ENCODE measurements at places on chromosomes 2 and 18.

DNA sequence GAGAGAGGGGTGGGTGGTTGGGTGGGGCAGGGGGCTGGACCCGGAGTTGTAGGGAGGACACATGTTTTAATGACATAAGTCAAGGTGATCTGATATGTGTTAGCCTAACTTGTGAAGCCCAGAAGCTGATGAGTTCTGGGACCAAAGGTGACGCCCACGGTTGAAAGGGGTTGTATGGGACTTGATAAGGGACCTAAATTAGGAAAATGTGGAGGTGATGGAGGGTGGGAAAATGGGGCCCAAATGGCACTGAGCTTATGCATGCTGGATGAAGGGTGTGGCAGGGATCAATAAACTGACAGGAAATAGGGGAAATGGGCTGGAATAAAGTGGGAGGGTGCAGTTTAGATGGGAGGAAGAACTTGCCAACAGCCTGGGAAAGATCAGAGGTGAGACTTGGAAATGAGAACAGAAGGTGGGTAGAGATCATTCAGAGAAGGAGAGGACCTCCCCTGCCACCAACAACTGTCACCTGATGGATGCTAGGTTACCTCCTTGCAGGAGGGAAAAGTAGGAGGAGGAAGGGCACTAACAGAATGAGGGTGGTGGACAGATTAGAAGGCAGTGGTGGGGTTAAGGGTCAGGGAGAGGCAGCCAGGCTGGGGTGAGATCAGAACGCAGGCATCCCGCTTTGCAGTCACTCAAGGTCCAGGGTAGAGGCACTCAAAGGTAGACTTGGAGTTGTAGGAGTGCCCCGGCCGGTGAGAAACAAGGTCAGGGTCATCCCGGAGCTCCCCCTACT lies 15.3 kb downstream of the WNT10A start:
- no peak for DNase-seq

DNA sequence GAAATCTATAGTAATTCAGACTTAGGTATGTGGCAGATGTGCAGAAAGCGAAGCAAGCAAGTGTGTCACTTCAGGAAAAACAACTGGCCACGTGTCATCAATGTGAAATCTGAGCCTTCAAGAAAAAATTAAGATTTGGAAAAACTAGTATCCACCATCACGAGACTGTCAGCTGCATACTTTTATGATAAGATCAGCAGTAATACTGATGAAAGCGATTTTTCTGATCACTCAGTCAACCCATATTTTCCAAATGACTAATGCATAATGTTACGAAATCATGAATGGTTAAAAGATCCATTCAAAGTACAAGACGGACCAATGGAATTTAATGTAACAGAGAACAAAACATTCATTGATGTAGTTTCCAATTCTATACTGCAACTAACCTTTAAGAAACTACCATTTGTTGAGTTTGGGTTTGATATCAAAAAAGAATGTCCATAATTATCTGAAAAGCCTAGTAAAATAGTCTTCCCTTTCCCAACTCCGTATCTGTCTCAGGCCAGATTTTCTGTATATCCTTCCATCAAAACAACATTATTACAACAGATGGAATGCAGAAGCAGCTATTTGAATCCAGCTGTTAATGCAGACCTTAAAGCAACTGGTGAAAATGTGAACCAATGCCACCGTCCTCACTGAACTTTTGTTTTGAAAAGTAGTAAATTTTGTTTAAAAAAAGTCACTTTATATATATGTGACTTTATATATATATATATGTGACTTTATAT lies 17.0 kb upstream of the BCL2 start:
- DNase-seq, result no peak

DNA sequence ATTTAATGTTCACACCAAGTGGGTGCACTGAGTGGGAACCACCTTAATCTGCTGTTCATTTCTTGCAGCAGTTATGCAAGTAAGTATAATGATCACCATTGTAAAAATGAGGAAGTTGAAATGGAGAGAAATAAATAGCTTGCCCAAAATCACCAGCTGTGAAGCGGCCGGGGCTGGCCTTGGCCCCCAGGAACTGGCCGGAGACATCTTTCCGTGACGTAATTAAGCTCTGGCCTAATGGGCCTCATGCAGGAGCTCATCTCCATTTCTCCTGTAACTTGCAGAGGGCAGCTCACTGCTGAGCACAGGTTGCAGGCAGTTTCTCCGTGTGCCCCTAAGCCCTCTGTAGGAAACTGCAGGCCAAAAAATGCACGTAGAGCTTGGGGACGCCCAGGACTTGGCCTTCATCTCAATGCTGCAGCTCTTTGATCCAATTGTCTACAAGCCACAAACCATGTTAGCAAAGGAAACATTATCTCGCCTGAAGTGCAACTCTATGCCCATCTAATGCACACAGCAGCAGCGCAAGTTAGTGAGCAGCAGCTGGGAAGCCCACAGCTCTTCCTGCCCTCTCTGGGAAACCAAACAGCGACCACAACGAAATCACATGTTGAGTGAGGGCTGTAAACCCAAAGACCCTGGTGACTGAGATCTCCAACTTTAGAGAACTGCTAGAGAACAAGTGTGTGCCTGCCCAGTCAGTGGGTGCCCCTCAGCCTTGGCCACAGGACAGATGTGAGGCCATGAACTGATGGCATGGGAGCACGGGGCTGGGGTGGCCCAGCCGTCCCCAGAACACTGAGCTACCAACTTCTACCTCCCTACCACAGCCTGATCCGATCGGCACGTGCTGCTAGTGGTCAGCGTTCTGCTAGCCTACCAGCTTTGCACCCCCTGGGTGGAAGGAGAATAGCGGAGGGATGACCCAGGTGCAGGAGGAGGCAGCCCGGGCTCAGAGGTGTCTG lies 28.8 kb downstream of the APCDD1 start:
- no peak for DNase-seq

GRCh38 chr2:58606799-58607198 lies 365.7 kb upstream of the FANCL start:
- no peak for DNase-seq

DNA sequence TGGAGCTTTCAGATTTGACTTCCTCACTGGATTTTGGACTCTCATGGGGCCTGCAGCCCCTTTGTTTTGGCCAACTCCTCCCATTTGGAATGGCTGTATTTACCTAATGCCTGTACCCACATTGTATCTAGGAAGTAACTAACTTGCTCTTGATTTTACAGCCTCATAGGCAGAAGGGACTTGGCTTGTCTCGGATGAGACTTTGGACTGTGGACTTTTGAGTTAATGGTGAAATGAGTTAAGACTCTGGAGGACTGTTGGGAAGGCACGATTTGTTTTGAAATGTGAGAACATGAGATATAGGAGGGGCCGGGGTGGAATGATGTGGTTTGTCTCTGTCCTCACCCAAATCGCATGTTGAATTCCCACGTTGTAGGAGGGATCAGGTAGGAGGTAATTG lies 233.4 kb upstream of the GALNT5 start:
- no peak for DNase-seq

- DNase-seq, result no peak
These were observed 154.1 kb upstream of the BOD1L2 start for GRCh38 chr18:56992777-56993176.

DNA sequence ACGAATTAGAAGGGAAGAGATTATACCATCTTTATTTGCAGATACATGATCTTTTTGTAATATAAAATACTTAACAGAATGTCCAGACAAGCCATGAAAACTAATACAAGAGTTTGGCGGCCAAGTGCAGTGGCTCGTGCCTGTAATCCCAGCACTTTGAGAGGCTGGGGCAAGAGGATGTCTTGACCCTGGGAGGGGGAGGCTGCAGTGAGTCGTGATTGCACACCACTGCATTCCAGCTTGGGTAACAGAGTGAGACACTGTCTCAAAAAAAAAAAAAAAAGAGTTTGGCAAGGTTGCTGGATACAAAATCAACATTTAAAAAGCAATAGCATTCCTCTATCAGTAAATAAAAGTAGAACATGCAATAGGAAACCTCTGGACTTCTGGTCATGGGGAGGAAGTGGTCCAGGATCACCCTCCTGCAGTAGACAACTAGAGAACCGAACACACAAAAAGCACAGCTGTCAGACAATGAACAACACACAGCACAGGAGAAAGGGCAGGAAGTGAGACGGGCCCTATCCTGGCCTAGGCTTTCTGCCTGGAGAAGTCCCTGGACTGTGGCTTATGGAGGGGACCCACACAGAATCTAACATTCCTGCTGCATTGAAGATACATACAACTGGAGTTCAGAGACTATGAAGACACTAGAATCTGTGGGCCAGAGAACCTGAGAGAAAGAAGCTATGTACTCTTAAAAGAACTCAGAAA lies 118.9 kb upstream of the ARL4C start:
- no peak for DNase-seq

DNA sequence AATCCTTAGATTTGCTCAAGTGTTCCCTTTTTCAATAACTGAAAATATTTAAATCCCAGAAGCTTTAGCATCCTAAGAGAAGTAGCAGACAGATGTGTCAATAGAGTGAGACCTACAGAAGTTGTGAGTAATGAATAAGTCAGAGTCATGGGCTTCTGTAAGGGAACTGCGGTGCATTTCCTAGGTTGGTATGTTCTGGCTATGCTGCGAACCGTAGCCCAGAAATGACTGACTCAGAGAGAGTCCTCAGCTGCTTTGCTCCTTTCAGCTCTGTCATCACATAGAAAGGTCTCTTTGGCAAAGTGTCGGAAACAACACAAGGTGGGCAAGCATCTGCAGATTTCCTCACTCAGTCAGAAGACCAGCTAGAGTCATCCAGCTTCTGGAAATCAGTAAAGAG lies 297.1 kb downstream of the ARHGAP15 start:
- DNase-seq, result no peak

DNA sequence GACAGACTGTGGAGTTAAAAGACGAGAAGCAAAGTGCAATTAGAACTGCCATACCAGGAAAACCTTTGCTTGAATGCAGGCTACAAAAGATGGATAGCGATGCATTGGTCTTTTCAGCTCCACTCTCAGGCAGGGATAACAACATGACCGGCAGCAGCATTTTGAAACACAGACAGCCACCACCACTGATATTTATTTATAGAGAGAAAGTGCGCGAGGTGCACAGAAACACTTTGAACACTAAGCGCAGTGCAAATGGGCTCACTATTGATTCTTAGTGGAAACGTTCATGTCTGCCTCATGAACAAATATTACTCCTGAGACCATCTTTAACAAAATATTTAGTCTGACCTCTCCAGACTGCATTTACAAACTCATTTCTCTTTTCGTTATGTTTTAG lies 32.9 kb downstream of the CAVIN2 start:
- no peak for DNase-seq

GRCh38 chr2:42293019-42293418 lies 68.0 kb downstream of the COX7A2L start:
- no peak for DNase-seq

GRCh38 chr2:240395896-240396622 lies 39.4 kb upstream of the GPC1 start:
- no peak for DNase-seq

DNA sequence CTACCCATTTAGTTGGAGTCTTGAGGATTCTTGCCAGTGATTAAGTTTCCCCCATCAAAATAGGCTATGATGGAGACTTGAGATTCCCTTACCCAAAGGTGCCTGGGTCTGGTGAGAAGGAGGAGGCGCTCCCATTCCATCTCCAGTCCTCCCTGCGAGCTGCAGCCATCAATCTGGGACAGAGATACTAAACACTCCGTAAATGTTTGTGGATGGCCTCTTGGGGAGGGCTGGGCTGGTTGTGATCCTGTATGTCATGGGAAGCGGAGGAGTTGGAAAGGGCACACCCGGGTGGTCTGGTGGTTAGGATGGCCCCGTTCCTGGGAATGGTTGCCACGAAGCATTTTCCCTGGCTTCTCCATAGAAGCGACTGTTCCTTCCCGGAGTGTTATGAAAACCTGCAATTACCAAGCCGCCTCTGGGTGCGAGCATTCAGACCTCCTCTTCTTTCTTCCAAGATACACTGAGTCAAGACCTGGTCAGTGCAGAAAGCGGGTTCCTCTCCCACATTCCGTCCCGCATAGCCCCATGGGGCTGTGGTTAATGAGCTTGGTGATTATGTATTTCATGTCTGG lies 196.9 kb downstream of the CTIF start:
- no peak for DNase-seq

DNA sequence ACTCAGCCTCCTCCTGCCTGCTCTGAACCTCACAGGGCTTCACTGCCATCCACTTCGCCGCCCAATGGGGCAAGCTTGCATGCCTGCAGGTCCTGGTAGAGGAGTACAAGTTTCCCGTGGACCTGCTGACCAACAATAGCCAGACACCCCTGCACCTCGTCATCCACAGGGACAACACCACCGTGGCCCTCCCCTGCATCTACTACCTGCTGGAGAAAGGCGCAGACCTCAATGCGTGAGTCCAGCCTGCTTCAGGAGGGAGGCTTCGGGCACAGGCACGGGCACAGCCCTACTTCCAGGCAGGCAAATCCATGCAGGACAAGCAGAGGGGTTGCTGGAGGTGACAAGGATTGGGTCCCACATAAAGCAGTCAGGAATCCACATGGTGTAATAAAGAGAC lies 1.2 kb downstream of the ANKRD53 start:
- DNase-seq, result no peak

DNA sequence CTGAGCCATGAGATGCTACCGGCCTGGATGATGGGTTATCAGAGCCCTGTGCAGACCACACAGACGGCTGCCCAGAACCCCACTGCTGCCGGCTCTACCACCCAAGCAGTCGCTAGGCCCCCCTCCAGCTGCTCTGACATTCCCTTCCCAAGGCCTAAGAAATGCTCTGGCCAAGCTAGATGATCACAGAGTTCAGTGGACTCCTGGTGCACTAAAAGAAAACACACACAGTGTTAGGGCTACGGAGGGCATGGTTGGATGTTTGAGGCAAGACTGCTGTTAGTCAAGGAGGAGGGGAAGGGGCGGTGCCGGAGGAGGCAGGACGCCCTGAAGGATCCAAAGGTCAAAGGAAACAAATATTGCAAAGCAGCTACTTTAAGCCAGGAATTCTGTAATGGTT lies 174.5 kb downstream of the MYCN start:
- no peak for DNase-seq

- no peak for DNase-seq
These were observed 50.6 kb upstream of the EML6 start for GRCh38 chr2:54672590-54673456.

- no peak for DNase-seq
These were observed 144.9 kb downstream of the TGIF1 start for GRCh38 chr18:3594760-3595368.

GRCh38 chr2:152950126-152950525 lies 231.7 kb downstream of the ARL6IP6 start:
- no peak for DNase-seq

- no peak for DNase-seq
These were observed 833.8 kb upstream of the PIK3C3 start for GRCh38 chr18:41121116-41121826.

DNA sequence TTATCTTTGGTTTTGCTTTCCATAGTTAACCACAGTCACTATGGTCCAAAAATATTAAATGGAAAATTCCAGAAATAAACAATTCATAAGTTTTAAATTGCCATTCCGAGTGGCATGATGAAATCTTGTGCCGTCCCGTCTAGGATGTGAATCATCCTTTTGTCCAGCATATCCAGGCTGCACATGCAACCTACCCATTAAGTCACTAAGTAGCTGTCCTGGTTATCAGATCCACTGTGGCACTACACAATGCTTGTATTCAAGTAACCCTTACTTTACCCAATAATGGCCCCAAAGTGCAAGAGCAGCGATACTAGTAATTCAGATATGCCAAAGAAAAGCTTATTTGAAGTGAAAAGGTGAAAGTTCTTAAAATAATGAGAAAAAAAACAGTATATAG lies 10.7 kb downstream of the USP34 start:
- DNase-seq, result no peak
